Psoas muscle (tissue), 8 donors: ENCODE measurements at places on chromosomes 7 and 10. TPM values are rescaled to one million over a fixed set of nuclear protein-coding genes. Genes with fewer than 3 reads are reported as not detected.

- peak; percentile 56 for DNase-seq
- no peak overlapping the region for H3K4me3 ChIP-seq
- H3K4me1 ChIP-seq: peaks cover 87% of the 10 kb centered on the region
- H3K27ac ChIP-seq: peak overlapping the region; percentile 43
- no peaks in the 10 kb centered on the region for H3K36me3 ChIP-seq
Observed at GRCh38 chr10:69337296-69338132, 59.2 kb downstream of the HK1 start.

DNA sequence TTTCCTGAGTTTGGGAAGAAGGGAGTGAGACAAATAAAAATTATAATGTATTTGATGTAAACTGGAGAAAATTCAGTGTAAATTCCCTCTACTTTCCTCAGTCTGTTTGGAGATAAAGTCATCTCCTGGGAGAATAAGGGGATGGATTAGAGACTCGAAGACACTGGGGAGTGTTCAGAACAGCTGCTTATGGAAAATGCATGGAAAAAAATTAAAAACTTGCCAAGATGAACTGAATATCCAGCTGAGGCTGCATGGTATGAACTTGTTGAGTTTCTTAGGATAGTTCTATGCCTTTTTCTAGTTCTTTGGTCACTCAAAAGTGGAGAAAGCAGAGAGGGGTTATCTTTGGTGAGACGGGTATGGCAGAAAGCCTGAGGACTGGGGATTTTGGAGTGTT is 210.5 kb downstream of the BICC1 start:
- H3K27ac ChIP-seq: no peak overlapping the region
- no peaks in the 10 kb centered on the region for H3K27me3 ChIP-seq
- H3K36me3 ChIP-seq: no peaks in the 10 kb centered on the region
- H3K4me3 ChIP-seq: no peak overlapping the region

- no peak overlapping the region for H3K27ac ChIP-seq
- no peaks in the 10 kb centered on the region for H3K4me1 ChIP-seq
- H3K36me3 ChIP-seq: no peaks in the 10 kb centered on the region
- DNase-seq: no peak
Observed at GRCh38 chr10:22573820-22574569, 140.4 kb downstream of the PIP4K2A start.

- peak overlapping the region; percentile 6 for H3K4me3 ChIP-seq
- H3K27ac ChIP-seq: peak overlapping the region; percentile 80
- DNase-seq: peak; percentile 26
- H3K4me1 ChIP-seq: peaks cover 44% of the 10 kb centered on the region
- H3K36me3 ChIP-seq: no peaks in the 10 kb centered on the region
Observed at GRCh38 chr7:35753761-35754603, 46.9 kb upstream of the SEPTIN7 start.

SCIN gene
- total RNA-seq: not detected

PRKCQ gene
- 76.3 TPM for total RNA-seq

- no peak for DNase-seq
- no peaks in the 10 kb centered on the region for H3K27me3 ChIP-seq
- no peaks in the 10 kb centered on the region for H3K36me3 ChIP-seq
- H3K4me1 ChIP-seq: peaks cover 45% of the 10 kb centered on the region
- no peak overlapping the region for H3K4me3 ChIP-seq
Observed at GRCh38 chr10:71864911-71865361, 13.9 kb upstream of the PSAP start.

GRCh38 chr7:69906283-69906995 is 308.2 kb downstream of the AUTS2 start:
- H3K27ac ChIP-seq: no peak overlapping the region
- H3K36me3 ChIP-seq: no peaks in the 10 kb centered on the region
- no peak overlapping the region for H3K4me3 ChIP-seq
- H3K4me1 ChIP-seq: no peaks in the 10 kb centered on the region
- no peak for DNase-seq

GRCh38 chr10:131751827-131752775 is 148.7 kb upstream of the PPP2R2D start:
- peak; percentile 35 for DNase-seq
- no peaks in the 10 kb centered on the region for H3K4me1 ChIP-seq
- H3K27me3 ChIP-seq: no peaks in the 10 kb centered on the region
- no peak overlapping the region for H3K4me3 ChIP-seq

DNA sequence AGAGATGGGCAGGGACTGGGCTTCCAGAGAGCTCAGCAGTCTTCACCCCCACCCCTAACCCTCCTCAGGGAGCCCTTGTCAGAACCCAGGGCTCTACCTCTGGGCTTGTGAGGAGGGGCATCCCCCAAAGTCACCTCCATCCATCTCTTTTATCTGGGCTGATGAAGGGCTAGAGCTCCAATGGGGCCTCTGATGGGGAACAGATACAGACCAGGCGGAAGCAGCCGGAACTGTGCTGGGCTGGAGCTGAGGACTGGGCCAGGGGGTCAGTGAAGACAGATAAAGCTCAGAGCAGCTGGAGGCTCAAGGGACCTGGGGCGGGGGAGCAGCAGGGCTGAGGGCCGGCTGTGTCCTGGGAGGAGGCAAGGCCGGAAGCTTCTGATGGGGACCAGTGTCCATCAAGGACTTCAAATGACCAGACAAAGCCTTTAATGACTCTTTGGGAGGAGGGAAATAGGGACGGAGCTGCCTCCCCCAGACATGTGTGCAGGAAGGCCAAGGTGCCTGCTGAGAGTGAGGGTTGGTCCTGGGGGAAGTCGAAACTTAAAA is 10.2 kb downstream of the KAZALD1 start:
- H3K27me3 ChIP-seq: no peaks in the 10 kb centered on the region
- H3K4me3 ChIP-seq: no peak overlapping the region
- peaks cover 6% of the 10 kb centered on the region for H3K4me1 ChIP-seq
- DNase-seq: no peak

DNA sequence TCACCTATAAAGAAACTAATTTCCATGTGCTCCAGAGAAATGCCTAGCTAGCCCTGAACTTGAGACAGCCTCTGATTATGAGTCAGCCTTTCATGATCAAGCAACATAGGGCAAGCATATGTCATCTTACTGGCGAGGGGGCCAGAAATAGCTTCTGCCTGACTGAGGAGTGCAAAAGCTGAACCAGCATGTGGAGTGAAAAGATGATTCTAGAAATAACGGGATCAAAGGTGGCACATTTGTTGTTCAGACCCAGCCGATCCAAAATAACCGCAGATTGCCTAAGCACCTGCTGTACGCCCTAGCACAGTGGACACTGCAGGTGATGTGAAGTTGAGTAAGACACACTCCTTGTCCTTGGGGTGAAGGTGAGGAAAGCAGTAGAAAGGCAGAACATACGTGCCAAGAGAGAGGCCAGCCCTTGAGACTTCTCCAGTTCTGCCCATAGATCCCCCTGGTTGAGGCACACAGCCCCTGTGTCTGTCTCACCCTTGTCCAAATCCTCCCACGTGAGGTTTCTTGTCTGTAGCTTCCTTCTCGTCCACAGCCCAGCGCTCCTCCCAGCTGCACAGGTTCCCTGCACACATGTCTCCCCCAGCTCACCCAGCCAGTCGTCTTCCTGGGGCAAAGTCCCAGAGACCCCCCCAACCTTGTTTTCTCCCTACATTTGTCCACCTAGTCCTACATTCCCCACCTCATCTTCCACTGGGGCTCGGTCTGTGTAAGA is 2.8 kb upstream of the BCL7B start:
- no peak overlapping the region for H3K4me3 ChIP-seq
- no peaks in the 10 kb centered on the region for H3K36me3 ChIP-seq
- peak overlapping the region; percentile 98 for H3K27ac ChIP-seq
- no peaks in the 10 kb centered on the region for H3K27me3 ChIP-seq

- H3K27ac ChIP-seq: no peak overlapping the region
- no peaks in the 10 kb centered on the region for H3K27me3 ChIP-seq
- H3K36me3 ChIP-seq: no peaks in the 10 kb centered on the region
- peaks cover 9% of the 10 kb centered on the region for H3K4me1 ChIP-seq
- no peak for DNase-seq
Observed at GRCh38 chr10:118944959-118945633, 84.4 kb upstream of the NANOS1 start.

- no peak for DNase-seq
- H3K27me3 ChIP-seq: no peaks in the 10 kb centered on the region
- H3K27ac ChIP-seq: no peak overlapping the region
- H3K4me3 ChIP-seq: no peak overlapping the region
Observed at GRCh38 chr7:90720984-90721760, 125.1 kb downstream of the CDK14 start.

CAV2 gene
- 20.1 TPM for total RNA-seq

GRCh38 chr7:138072726-138073125 is 3.5 kb upstream of the AKR1D1 start:
- H3K27me3 ChIP-seq: no peaks in the 10 kb centered on the region
- no peak for DNase-seq
- H3K4me1 ChIP-seq: no peaks in the 10 kb centered on the region
- H3K27ac ChIP-seq: no peak overlapping the region

DNA sequence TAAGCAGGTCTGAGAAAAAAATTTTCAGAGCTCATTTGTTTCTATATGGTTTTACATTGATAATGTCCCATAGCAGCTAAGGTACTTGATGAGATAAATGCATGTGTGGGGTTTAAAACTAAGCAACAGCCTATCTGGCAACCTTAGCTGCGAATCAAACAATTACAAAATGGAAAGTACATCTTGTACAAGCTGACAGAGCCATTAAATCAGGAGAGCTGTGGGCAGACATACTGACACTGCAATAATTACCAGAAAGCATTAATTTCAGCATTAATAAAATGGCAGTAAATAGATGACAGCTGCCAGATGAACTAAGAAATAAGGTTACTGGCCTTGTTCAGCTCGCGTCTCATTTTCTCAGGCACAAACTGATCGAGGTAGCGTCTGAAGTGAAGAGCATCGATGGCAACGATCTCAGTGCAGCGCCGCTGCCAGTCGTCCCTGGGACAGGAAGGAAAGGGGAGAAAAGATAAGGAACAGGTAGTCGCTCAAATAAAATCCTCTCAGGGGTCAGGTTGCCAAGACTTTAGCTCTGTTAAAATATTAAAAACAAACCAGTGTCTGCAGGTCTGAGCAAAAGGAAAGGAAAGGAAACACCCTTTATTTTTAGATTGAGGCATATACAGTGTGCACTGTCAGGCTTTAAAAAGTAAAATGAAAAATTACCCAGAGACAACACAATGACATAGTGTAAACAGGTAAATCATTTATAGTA is 79.7 kb upstream of the OGDHL start:
- DNase-seq: no peak
- H3K27me3 ChIP-seq: no peaks in the 10 kb centered on the region
- no peak overlapping the region for H3K27ac ChIP-seq
- H3K36me3 ChIP-seq: no peaks in the 10 kb centered on the region
- H3K4me1 ChIP-seq: peaks cover 5% of the 10 kb centered on the region
- peak overlapping the region; percentile 30 for H3K4me3 ChIP-seq

- H3K27ac ChIP-seq: no peak overlapping the region
- no peaks in the 10 kb centered on the region for H3K27me3 ChIP-seq
- no peak overlapping the region for H3K4me3 ChIP-seq
- peaks cover 55% of the 10 kb centered on the region for H3K4me1 ChIP-seq
Observed at GRCh38 chr10:80501381-80501912, 36.3 kb upstream of the SH2D4B start.

DNA sequence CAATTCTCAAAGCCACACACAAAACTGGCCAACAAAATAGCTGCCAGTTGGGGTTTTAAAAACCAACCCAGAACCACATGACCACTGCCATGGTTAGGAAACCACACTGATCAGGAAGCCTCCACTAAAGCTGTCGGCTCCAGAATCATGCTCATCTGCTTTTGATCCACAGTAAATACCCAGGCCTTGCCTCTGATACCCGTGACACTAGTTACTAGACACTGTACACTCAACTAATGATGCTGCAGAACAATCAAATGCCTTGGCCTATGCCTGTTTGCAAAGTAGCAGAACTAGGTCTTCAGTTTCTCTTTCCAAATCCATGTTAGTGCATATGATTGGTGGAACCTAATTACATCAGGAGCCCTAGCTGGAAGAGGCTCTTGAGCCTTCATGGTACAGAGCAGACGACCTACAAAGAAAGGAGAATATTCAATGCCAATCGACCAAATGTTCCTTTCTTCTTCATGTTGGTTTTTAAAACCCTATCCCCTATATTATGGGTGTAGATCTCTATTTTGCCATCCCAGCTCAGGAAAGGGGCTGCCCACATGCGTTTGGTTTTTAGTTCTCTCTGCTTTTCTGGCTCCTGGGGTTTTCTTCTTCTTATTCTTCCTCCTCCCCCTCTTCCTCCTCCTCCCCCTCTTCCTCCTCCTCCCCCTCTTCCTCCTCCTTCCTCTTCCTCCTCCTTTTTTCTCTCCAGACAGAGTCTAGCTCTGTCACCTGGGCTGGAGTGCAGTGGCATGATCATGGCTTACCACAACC is 76.6 kb downstream of the CNNM2 start:
- H3K4me3 ChIP-seq: no peak overlapping the region
- H3K36me3 ChIP-seq: no peaks in the 10 kb centered on the region
- no peaks in the 10 kb centered on the region for H3K27me3 ChIP-seq

GRCh38 chr7:55565681-55566080 is 6.6 kb downstream of the VOPP1 start:
- no peak overlapping the region for H3K4me3 ChIP-seq
- H3K27ac ChIP-seq: peak overlapping the region; percentile 14
- no peaks in the 10 kb centered on the region for H3K27me3 ChIP-seq
- no peak for DNase-seq
- no peaks in the 10 kb centered on the region for H3K36me3 ChIP-seq

- no peak overlapping the region for H3K4me3 ChIP-seq
- no peak overlapping the region for H3K27ac ChIP-seq
- no peaks in the 10 kb centered on the region for H3K4me1 ChIP-seq
- DNase-seq: no peak
- no peaks in the 10 kb centered on the region for H3K36me3 ChIP-seq
- H3K27me3 ChIP-seq: no peaks in the 10 kb centered on the region
Observed at GRCh38 chr10:74599672-74600071, 226.7 kb upstream of the KAT6B start.

DNA sequence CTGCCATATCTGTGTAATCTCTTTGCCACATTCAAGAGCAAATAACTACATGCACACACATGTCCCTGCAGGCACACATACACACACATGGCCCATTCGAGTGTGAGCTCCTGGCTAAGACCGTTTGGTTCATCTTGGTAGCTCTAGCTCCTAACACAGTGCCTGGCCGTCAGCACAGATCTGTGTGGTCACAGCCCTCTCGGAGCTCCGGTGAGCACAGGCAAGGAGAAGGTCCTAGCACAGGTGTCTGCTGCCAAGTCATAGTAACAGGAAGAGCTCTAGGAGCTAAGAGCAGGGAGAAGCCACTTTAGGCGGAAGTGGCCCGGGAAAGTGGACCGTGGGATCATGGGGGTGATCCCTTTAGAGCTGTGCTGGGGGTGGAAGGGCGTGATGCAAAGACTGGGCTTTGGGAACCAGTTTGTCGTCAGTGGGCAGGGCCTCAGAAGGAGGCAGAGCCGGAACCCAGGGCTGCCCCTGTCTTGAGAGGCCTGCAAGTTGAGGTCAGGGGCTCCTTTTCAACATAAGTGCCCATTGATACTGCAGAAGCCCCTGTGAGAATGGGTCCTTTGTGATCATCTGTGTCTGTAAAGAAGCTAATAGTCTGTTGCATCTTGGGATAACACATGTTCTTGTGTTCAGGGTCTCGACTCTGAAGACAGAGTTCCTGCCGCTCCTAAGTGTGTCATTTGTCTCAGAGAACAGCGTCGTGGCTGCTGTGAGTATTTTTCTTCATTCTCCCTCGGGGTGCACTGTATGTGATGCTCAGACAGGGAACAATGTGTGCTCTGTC is 16.6 kb upstream of the ARPC1B start:
- H3K4me3 ChIP-seq: no peak overlapping the region
- no peaks in the 10 kb centered on the region for H3K4me1 ChIP-seq
- no peak overlapping the region for H3K27ac ChIP-seq
- DNase-seq: no peak
- H3K36me3 ChIP-seq: peaks cover 98% of the 10 kb centered on the region

- no peaks in the 10 kb centered on the region for H3K27me3 ChIP-seq
- H3K27ac ChIP-seq: no peak overlapping the region
- H3K4me1 ChIP-seq: no peaks in the 10 kb centered on the region
- no peak overlapping the region for H3K4me3 ChIP-seq
Observed at GRCh38 chr7:104444017-104444416, 115.6 kb downstream of the LHFPL3 start.
